ENCODE measurements at places on chromosomes 1 and 21.

DNA sequence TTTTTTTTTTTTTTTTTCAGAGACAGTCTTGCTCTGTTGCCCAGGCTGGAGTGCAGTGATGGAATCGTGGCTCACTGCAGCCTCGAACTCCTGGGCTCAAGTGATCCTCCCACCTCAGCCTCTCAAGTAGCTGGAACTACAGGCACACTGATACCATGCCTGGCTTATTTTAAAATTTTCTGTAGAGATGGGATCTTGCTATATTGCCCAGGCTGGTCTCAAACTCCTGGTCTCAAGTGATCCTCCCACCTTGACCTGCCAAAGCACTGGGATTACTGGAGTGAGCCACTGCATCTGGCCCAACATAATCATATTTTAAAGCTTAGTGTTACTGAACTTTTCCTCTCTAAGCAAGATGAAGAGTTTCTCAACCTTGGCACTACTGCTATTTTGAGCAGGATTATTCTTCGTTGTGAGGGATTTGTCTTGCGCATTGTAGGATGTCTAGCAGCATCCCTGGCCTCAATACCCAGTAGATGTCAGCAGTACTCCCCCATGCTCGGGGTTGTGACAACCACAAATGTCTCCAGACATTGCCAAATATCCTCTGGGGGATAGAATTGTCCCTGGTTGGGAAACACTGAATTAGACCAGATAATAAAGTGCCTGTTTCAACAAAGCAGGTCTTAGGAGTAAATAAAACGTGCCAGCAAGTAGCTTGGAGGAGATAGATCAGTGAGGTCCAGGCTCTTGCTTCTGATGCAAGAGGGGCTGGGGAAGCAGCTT, 15.1 kb upstream of the THRAP3 start:
- DNase-seq: no peak

- no peak for DNase-seq
Measured at GRCh38 chr1:17183388-17184160, 21.4 kb upstream of the PADI1 start.

- no peak for DNase-seq
Measured at GRCh38 chr1:41689558-41689981, 205.1 kb upstream of the EDN2 start.

DNA sequence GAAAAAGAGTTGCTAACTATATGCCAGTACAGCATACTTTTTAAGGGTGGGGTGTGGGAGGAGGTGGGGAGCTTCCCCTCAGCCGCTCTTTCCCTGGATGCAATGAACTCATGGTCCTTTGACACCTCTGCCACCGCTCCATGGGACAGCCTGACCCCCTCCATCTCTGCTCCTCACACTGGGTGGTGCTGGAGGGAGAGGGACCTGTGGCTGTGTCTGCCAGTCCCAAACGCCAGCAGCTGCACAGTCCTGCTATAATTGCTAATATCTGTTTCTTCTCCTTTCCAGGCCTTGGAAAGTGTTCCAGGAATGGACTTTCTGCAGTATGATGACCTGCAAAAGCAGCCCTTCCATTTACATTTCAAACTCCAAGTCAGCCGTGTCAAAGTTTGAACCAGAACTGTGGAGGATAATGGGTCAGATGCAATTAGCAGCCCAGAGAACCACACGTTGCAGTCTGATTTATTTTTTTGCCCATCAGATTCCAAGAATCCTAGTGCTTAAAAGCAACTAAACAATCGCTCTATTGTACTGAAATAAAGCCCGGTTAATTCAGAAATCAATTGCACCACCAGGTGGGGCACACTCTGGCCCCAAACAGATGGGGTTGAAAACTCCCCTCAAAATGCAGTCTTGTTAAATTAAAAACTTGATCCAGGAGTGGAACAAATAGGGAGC, 160.7 kb upstream of the LMO4 start:
- DNase-seq: no peak

GRCh38 chr1:108560189-108560873, 431 bp downstream of the EEIG2 start:
- no peak for DNase-seq

GRCh38 chr1:212242288-212242984, 42.8 kb upstream of the PPP2R5A start:
- DNase-seq: peak; percentile 1

DNA sequence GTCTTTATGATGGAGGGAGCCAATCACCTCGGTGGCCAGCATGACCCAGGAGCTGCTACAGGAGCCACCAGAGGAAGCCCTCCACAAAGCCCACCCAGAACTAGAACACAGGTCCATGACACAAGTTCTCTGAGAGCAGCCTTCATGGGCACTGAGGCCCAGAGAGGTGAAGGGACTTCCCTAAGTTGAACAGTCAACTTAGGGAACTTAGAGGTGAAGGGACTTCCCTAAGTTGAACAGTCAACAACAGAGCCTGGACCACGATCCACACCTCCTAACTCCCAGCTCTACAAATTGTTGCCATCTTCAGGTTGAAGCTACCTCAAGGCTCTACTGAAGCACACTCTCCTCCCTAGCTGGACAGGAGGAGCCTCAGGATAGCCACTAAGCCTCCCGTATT, 132.7 kb downstream of the CCDC185 start:
- no peak for DNase-seq

GRCh38 chr21:29490016-29490415, 191.3 kb downstream of the BACH1 start:
- no peak for DNase-seq

DNA sequence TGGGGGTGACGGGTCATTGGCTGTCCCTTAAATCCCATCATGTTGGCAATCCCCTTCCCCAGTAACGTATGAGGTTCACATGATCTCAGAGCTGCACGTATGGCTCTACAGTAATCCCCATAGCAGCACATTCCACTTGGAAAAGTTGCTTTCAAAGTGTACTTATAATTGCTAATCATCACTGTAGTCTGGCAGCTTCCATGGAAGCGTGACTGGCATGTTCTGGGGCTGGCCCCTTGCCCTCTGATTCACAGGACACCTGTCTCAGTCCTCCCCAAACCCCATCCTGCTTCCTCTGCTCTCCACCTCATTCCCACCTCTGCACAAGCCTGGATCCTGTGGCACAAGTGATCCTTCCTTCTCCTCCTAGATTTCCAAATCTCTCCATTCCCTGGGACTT, 102.2 kb downstream of the TSEN15 start:
- DNase-seq: no peak

- DNase-seq: no peak
Measured at GRCh38 chr1:117681901-117682250, 76.0 kb downstream of the TENT5C start.

DNA sequence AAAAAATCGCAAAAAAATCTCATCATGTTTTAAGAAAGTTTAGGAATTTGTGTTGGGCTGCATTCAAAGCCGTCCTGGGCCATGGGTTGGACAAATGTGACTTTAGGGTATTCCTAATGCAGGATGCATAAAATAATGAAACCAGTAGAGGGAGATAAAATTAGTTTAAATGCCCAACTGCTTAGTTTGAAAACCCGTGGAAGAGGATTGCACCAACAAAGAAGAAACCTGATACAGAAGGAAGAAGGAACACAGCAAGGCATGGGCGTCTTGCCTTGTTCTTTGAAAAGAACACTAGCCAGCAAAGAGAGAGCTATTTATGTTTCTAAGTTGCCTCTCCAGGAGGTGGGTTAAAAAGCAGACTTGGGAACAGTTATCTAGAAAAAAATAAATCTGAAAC, 37.9 kb downstream of the WDR3 start:
- no peak for DNase-seq

- DNase-seq: no peak
Measured at GRCh38 chr1:65821386-65821785, 28.7 kb downstream of the PDE4B start.

GRCh38 chr1:170881268-170882265, 53.8 kb upstream of the MROH9 start:
- DNase-seq: no peak

- no peak for DNase-seq
Measured at GRCh38 chr1:3477241-3477995, 23.0 kb downstream of the ARHGEF16 start.

GRCh38 chr1:112878321-112878720, 77.7 kb downstream of the SLC16A1 start:
- DNase-seq: no peak

GRCh38 chr1:23592209-23592892, 33.0 kb upstream of the ID3 start:
- DNase-seq: no peak

DNA sequence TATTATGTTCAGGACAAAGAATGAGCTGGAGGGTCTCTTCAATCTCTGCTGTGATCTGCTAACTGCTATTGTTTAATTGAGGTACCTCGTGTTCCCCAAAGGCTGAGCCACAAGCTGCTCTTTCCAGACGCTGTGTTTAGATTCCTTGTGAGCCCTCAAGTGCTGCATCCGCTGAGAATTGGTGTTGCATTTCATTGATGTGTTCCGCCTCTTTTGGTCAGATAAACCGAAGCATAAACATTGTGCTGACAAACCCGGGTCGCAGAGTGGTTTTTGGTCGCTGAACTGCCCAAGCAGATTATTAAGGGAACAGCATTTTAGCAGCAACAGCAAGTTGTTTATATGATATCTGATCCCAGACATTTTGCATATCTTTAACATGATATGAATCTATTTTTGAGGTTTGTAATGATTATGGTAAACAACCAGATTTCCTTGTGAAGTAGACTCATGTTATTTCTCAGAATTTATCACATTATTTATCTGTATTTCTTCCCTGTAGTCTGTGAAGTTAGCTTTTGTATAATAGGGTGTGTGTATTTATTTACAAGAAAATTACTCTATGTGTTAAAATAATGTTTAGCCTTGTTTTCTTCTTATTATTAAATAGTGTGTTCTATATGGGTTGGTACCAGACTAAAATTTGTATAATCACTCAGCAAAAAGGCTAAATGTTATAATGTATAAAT, 217.2 kb upstream of the C1orf105 start:
- no peak for DNase-seq

DNA sequence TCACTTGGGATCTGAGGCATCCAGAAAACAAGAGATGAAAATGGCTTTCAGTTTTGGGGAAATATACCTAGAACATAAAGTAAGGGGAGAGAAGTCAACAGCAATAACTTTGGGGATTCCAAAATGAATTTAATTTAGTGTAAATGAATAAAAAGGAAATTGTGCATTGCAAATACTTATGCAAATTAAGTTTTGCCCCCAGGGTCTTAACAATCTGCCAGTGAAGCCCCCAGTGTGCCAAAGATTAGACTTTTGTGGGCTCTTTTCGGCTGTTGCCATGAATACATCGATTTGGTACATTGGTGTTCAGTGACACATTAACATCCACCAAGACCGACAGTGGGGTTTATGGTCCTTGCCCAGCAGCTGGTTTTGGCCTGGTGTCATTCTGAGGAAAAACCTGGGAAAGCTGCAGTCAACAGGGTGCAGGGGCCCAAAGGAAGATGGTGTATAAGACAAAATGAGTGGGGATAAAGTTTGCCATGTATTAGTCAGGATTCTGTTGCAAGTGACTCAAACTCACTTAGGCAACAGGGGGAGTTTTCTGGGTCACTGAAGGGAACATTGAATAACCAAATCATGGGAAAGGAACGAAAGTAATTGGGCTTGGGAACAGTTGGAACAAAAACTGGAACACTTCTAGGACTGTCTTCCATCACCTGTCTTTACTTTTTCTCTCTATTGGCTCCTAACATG, 30.2 kb upstream of the IGSF3 start:
- no peak for DNase-seq

- DNase-seq: no peak
Measured at GRCh38 chr1:22883406-22883805, 89.3 kb downstream of the LACTBL1 start.

GRCh38 chr1:44275296-44275962, 62.2 kb downstream of the DMAP1 start:
- no peak for DNase-seq

DNA sequence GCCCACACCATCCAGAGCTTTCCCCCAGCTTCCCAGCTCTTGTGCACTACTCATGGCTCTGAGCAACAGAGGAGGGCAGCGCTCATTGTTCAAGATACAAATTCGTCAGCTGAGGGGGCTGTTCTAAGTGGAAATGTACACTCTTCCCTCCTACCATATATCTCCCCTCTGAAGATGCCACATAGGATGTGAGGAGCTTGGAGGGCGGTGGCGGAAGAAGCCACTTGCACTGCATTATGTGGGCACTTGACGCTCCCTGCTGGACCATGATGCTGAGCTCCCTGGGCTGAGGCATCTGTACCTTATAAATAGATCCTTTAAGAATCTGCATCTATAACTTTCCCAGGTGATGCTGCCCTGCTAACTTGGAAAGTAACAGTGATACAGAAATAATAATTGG, 477.6 kb upstream of the DEPDC1 start:
- no peak for DNase-seq

DNA sequence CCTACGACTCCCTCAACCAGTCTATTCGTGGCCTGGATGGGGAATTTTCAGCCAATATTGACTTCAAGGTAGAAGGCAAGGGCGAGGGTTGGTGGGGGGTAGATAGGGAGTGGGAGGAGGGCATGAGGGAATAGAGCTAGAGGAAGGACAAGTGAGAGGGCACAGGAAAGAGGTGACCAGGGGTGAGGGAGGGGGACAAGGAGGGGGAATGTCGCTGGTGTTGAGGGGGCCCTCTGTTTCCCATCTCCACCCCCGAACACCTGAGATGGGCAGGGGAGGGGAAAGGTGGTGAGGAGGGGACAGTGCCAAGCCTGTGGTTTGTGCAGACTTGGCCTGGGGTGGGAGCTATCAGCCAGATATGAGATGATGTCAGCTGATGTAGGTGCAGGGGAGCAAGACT, 8.3 kb upstream of the ADAM15 start:
- no peak for DNase-seq

GRCh38 chr1:8598060-8598724, 219.2 kb downstream of the RERE start:
- peak; percentile 73 for DNase-seq

GRCh38 chr1:7680207-7680954, 90.7 kb upstream of the VAMP3 start:
- DNase-seq: peak; percentile 8

GRCh38 chr1:41791667-41792484, 126.8 kb downstream of the HIVEP3 start:
- DNase-seq: no peak

- DNase-seq: no peak
Measured at GRCh38 chr1:41718497-41718896, 200.2 kb downstream of the HIVEP3 start.

DNA sequence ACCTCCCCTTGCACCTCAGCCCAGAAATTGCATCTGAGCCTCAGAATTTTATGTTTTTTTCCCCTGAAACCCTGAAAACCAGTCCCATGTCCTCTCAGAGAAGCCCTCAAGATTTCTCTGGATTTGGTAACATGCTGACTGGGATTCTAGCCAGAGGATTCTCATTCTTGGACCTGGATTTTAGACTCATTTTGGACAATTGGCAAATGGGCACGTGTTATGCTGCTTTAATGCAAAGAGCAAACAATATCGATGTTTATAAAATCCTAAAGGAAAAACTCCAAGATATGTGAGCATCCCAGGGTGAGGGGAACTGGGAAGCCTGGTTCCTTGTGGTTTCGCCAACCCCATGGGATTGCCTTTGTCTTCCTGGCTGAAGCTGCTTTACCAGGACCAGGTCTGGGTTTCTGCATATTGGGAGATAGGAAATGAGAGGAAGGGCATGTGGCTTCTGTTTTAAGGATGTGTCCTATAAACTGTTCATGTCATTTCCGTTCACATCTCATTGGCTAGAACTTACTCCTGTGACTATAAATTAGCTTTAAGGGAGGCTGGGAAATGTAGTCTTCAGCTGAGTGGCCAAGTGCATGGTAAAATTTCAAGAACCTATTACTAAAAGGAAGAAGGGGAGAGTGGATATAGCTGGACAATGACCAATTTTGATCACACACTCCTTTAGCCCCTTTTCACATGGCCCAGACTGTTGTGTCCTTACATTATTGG, 27.2 kb upstream of the BCL10 start:
- DNase-seq: no peak
